ENCODE measurements at places on chromosomes 13 and 19. TPM values are rescaled to one million over a fixed set of nuclear protein-coding genes. Genes with fewer than 3 reads are reported as not detected.
A peak's percentile ranks its signal among the peaks of the same experiment; 100 is the strongest.

Gene SIGLEC6
- not detected for total RNA-seq

DNA sequence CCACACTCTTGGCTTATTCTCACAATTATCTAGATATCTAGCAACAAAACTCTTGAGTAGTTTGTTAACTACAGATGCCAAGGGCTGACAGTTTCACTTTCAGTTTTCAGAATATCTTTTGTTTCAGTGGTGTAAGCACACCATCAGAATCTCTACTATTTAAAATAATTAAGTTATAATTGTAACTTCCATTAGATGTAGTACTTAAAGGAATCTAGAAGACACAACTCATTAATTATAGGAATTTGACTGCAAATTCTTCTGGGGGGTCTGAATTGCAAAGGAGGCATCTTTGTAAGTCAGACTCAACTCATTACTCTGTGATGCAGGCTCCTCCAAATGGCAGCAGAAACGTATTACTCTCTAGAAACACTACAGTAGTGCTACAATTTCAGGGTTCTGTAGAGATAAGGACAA lies 44.9 kb upstream of the USPL1 start:
- DNase-seq: peak; percentile 17

DNA sequence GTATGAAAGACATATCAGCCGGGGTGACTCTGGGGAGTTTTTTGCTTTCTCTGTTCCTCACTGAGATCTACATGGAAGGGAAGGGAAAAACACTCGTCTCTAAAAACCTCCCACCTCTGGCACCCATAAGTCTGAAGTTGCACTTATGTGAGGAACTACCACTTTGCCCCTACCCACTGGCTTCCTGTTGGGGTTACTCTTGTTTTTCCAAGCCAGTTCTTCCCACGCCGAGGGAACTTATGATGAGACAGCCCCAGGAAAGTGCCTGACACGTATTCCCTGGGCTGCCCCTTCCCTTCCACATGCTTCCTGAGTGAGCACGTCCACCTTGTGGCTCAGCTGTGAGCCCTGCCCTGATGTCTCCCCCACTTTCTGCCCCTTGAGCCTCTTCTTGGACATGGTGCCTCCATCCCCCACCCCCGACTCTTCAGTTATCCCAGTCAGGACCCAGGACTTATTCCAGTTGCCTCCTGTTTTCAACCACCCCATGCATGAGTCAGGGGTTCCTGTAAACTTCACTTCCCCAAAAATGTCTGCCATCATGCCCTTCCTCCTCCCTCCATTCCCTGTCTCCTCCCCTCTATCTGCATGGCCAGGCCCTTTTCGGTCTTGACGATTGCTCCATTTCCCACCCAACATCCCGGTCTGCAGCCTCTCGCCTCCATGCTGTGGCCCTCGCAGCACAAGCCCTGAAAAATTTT lies 5.1 kb upstream of the SIGLEC7 start:
- no peak for DNase-seq

- no peak for DNase-seq
These were observed 40.5 kb upstream of the VSTM2B start for GRCh38 chr19:29485293-29485692.

DNA sequence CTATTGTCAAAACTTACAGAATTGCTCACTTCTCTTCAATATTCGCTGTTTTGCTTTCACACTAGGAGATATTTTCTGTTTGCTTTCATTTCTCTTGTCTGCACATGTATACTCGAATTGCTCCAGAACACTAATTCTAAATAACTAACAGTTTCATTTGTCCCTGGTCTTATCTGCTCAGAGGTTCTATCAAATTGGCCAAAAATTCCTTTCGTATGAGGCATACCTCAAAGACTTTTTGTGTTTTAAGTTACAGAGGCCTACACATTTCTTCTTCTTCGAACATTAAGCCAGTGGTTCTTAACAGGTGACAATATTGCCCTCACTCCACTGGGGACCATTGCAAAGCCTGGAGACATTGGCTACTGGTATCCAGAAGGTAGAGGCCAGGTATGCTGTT lies 1314.6 kb downstream of the EFNB2 start:
- no peak for DNase-seq

DNA sequence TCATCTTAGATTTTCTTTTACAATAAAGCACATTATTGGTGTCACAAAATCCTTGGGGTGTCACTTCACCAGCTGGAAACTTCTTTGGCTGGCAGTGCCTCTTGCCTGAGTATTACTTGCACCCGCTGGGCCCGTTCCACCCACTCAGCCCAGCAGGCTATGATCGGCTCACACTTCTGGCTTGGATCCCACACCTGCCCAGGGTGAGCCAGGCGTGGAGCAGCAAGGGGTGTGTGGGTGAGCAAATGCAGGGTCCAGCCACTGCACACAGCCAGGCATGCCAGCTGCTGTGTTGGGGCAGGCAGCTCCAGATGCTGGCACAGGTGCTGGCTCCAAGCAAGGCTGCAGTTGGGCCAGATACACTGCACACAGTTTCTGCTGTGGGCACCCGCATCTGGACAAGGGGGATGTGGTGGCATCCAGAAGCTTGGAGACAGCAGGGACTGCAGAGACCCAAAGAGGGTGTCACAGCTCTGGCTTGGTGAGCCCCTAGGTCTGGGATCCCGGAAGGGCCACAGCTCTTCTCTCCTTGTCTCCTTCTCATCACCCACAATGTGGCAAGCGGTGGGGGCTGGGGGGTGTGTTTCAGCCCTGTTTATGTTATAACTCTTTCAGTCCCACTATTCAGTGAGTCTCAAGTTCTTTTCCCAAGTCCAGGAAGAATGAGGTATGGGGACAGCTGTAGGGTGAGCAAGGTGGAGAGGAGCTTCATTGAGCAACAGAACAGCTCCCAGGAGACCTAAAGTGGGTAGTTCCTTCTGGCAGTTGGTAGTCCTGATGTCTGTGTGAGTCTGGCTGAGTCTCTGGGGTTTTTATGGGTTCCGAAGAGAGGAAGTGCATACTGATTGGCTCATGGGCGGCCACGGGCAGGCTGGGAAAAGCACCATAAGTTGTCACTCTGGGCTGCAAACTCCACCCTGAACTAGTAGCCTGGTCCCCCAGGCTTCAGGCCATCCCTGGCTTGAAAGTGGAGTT lies 25.3 kb upstream of the TBC1D4 start:
- DNase-seq: no peak

- no peak for DNase-seq
These were observed 7.3 kb upstream of the NLRP8 start for GRCh38 chr19:55940306-55940705.

DNA sequence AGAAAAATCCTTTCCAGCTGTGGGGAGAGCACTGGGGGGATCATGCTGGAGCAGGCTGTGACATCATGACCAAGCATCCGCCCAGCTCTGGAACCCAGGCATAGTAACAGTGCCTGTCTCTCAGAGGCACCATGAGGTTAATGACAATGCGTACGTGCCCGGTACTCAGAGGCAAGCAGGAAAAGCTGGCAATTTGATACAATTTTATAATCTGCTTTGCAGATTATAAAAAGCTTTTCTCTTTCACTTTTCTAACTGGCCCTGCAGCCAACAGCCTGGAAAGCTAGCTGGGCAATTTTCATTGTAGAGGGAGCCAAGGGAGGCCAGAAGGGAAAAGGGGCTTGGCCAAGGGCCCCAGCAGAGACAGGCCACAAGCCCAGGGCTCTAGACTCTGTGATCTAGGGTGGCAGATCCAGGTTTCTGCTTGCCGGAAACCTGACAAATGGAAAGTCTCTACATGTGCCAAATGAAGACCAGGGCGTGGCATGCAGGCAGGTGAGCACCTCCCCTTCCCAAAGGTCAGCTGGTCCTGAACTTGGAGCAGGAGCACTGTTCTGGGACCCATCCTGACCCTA lies 22.7 kb downstream of the VRK3 start:
- DNase-seq: no peak

Gene FRY
- 0.68 TPM for total RNA-seq

Gene ATP12A
- total RNA-seq: 4.4 TPM

DNA sequence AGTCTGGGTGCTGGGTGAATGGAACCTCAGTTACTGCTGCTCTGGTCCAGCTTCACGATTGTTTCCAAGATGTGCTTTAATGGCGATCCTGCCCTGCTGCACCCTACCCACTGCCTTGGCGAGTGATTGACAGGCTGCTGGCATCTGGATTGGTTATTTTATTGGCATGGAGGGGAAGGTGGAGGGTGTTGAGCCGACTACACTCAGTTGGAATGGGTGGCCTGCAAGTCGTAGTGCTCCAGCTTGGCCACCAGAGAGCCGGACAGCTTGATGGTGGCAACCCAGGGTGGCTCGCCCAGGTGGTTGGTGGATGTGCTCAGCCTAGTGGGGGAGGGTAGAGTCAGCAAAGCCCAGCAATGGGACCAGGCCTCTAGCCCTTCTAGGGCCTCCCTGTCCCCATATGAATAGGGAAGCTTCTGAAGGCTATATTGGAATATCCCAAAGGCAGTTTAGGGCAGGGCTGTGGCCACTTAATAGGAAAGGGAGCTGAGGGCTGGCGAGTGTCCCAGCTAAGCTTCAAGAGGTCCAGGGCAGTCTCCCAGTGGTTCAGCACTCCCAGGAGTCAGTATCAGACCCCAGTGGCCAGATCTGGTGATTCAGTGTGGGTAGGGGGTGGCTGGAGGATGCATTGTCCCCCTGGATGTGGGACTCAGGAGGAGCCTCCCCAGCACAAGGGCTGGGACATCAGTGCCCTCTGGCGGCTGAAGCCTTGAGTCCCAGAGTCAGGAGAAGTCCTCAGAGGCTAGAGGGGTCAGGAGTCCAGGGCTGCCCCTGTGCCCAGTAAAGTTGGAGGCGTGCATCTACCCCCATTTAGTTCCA lies 3.4 kb downstream of the GGN start:
- no peak for DNase-seq

GRCh38 chr13:77022341-77022740 lies 4.6 kb downstream of the FBXL3 start:
- DNase-seq: no peak

Gene ADPRHL1
- total RNA-seq: 0.36 TPM

Gene NCAN
- total RNA-seq: not detected

- DNase-seq: no peak
These were observed 4.3 kb upstream of the LIPE start for GRCh38 chr19:42431486-42431885.

Gene ZNF846
- 5.1 TPM for total RNA-seq

DNA sequence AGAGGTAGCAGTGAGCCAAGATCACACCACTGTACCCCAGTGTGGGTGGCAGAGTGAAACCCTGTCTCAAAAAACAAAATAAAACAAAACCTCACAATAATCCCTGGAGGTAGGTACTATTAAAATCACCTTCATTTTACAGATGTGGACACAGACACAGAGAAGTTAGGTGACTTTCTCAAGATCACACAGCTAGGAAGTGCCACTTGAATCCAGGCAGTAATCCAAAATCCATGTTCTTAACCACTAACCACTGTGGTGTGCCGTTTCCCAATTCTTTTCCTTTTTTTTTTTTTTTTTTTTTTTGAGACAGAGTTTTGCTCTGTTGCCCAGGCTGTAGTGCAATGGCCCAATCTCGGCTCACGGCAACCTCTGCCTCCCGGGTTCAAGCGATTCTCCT lies 9.0 kb downstream of the PPP1R14A start:
- no peak for DNase-seq

GRCh38 chr19:29454109-29454508 lies 71.7 kb upstream of the VSTM2B start:
- no peak for DNase-seq

DNA sequence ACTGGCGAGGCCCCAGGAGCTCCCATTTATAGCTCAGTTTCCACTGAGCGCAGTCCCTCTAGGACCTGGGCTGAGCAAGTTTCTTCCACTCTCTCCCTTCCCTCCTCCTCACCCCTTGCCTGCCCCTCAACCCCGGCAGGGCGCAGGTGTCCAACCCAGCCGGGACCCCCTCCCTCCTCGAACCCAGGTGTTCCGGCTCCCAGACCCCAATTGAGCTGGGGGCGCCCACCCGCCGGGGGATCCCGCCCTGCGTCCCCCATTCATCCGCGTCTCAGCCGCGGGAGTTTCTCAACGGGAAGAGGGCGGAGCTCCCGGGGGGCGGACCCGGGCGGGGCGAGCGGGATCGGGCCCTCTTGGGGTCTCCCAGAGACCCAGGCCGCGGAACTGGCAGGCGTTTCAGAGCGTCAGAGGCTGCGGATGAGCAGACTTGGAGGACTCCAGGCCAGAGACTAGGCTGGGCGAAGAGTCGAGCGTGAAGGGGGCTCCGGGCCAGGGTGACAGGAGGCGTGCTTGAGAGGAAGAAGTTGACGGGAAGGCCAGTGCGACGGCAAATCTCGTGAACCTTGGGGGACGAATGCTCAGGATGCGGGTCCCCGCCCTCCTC lies at the start of gene KIRREL2:
TSS of gene KIRREL2 (plus strand) at position 366 of the 604 bp plus-strand sequence. CDS start at position 575, 209 bp downstream.
- DNase-seq: peak; percentile 50

Gene MEDAG
- total RNA-seq: not detected

DNA sequence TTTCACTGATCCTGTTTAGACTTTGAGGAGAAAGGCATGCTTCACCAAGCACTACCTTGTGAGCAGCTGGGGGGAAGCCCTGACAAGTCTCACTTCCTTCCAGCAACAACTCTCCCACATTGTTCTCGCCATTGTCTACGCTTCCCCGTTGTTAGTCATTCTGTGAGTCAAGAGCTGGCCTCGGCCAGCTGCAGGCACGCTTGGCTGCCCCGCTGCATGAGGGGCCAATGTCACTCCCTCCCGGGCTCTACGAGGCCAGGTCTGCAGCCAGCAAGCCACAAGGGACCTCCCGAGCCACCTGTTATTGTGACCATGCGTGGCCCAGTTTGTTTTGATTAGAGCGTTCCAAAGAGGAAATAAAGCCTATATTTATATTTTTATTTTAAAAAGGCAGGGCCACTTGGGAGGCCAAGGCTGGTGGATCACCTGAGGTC lies 220.9 kb downstream of the FOXO1 start:
- peak; percentile 53 for DNase-seq

DNA sequence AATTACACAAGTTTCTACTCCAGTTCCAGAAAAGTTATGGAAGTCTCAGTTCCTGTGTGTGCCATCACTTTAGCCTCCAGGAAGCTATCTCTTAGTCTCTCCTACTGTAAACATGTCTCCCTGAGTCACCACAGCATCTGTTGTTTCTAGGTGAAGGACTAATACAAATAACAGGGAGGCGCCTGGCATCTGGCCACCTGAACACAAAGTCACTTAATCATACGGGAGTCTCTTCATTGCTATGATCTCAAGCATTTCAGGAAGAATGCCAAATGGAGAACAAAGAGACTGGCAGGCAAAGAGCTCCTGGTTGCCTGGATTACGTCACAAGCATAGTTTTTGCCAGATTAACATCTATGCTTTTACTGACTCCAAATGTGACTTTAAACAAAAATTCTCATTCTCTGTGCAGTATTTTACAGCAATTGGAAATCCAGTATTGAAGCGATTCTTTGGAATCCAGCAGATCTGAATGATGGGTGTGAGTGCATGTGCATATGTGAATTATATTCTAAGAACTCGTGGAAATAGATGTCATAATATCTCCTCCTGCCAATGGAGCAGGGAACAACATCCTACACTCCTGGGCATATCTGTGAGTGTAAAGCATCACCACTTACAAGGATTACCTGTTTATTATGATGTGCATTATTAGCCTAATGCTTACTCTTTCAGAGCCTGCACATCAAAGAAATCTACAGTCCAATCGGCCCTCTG lies 572.8 kb downstream of the PCDH9 start:
- DNase-seq: no peak

Gene CRTC1
- total RNA-seq: 4.4 TPM

DNA sequence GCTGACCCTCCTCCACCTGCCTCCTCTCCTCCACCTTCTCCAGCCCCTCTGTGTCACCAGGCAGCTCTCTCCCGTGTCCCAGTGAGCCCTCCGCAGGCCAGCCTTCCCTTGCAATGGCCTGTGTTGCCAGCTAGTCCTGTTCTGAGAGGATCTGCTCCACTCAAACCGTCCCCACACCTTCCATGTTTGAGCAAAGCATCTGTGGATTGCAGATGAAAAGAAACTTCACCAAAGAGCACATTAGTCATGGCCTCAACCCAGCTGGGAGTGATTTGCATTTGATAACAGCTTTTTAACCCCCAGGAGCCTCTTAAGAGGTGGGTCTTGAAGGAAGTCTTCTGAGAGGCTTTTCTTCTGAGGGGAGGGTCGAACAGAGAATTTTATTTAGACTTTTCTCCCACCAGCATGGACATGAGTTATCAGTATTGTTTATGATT lies 72.8 kb downstream of the COL4A2 start:
- no peak for DNase-seq

Measured in activated CD8-positive, alpha-beta T cell treated with anti-CD3 and anti-CD28 coated beads for 36 hours (primary cell).